Activated T-helper 1 cell treated with Interleukin-2 at 50 U/mL for 16 hours (primary cell): ENCODE measurements at places on chromosomes 12 and 14.

DNA sequence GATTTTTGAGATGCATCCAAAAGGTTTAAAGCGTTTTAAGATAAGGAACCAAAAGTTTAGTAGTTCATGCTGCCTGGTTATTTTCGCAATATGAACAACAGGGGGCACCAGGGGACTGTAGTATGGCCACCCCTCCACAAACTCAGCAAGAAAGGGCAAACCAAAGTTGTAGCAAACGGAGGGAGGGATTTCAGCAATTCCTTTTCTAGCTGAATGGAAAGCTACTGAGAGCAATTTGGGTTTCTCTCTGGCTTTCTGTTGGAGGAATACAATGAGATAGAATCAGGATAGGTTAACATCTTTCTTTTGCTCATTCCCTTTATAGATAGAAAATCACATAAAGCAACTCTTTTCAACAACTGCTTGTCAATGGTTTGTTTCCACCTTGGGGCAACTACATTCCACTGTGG lies 62.5 kb downstream of the DRAM1 start:
- peak; percentile 1 for DNase-seq

DNA sequence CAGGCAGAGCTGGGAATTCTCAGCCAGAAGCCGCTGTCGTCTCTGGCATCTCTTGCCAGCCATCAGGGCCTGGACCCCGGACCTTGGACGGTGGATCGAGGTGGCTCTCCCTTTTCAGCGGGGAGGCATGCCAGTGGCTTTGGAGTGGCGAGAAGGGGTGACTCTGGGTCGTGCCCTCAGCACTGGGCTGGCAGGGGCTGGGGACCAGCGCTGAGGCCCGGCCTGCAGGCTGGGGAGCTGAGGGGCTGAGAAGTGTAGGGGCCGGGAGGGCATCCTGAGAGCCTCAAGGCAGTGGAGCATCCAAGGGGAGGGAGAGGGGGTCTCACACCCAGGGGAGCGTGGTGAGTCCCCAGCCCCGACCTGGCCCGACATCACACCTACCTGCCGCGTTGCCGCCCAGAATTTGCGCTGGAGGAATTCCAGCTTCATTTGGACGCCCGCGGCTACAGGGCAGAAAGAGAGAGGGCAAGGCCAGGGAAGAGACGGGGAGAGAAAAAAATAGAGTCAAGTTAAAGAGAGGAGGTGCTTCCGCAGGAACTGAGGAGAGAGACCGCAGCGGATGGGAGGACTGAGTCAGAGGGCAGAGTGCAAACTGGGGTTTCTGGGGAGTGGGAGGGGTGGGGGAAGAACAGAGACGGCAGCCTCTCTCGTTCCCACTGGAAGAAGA lies 9.0 kb upstream of the LRTM2 start:
- DNase-seq: no peak

DNA sequence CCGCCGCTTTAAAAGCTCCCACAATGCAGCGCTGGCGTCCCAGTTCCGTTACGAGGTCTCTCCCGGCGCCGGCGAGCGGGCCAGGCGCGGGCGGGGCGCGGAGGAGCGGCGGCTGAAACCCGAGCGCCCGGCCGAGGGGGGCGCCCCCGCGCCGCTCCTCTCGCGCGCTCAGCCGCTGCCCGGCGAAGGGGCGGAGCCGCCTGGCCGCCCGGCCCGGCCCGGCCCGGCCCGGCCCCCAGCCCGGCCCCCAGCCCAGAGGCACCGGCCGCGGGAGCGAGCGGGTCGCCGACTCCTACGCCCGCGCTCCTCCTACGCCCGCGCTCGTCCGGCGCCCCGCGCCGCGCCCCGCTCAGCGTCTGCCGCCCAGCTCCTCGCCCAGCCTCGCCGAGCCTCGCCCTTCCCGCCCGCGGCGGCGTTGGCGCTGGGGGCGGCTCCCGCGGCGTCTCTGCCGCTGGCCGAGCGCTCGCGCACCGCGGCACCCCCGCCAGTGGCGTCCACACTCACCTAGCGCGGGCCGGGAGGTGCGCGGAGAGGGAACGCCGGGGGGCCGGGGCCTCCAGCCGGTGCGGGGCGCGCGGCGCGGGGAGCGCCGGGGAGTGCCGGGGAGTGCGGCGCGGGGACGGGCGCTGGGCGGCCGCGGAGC lies at the start of gene RASSF8:
Gene RASSF8, plus strand, starts transcription at position 255 of the 643 bp plus-strand sequence. CDS start 96,662 bp downstream, outside the sequence.
- no peak for DNase-seq

- DNase-seq: no peak
These were observed 30.7 kb downstream of the ADCY6 start for GRCh38 chr12:48758186-48758585.

GRCh38 chr14:47660158-47660557 lies 15.2 kb downstream of the MDGA2 start:
- DNase-seq: no peak

- no peak for DNase-seq
These were observed 28.1 kb upstream of the CD163L1 start for GRCh38 chr12:7472060-7472459.

- DNase-seq: no peak
These were observed 83.7 kb downstream of the HEATR5A start for GRCh38 chr14:31336646-31337045.

DNA sequence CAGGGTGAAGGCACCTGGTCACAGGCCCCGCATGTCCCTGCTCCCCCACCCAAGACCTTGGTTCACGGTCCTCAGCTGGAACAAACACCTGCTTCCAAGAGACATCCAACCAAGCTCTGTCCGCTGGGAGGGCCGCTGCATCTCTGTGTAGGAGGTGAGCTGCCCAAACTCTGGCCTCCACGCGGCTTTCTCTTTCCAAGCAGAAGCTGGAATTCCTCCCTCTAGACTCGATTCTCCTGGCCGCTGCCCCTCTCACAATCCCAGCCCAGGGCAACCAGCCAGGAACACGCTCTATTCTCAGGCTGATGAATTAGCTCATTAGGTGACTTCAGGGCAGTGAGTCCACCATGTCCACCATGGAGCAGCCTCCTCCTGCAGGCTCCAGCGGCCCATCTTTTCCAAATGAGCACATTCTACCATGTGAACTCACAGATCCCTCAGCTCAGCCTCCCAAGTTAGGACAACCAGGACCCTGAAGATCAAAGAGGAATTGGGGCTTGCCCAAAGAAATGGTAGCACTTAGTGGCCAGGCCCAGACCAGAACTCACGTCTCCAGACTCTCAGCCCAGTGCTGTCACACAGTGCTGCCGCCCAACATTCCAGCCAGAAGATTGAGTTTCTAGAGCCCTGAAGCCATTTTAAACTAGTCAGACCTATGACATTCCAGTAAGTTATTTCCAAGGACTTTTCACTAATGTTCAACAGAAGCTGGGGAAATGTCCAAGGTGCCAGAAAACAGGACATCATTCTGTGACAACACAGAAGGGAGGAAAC lies 146.6 kb downstream of the ANO2 start:
- DNase-seq: no peak

- no peak for DNase-seq
These were observed 259.7 kb downstream of the AACS start for GRCh38 chr12:125324861-125325490.

DNA sequence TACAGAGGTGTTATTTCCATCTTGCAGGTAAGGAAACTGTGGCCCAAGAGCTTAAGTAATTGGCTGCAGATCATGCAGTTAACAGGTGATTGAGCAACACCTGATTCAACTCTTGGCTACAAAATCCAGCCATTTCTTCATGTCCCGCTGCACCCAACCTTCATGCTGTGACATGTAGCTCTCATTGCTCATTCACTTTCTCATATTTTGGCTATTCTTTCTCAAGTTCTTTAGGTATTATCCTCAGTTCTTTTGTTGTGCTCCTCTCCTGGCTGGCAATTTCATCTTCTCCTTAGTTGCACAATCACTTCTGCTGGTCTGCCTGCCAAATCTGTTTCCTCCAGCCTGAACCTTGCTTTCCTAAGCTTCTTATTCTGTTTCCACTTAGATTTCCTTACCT lies 300.8 kb downstream of the SSPN start:
- DNase-seq: no peak

- DNase-seq: no peak
These were observed 22.9 kb upstream of the ARL1 start for GRCh38 chr12:101430456-101430855.

DNA sequence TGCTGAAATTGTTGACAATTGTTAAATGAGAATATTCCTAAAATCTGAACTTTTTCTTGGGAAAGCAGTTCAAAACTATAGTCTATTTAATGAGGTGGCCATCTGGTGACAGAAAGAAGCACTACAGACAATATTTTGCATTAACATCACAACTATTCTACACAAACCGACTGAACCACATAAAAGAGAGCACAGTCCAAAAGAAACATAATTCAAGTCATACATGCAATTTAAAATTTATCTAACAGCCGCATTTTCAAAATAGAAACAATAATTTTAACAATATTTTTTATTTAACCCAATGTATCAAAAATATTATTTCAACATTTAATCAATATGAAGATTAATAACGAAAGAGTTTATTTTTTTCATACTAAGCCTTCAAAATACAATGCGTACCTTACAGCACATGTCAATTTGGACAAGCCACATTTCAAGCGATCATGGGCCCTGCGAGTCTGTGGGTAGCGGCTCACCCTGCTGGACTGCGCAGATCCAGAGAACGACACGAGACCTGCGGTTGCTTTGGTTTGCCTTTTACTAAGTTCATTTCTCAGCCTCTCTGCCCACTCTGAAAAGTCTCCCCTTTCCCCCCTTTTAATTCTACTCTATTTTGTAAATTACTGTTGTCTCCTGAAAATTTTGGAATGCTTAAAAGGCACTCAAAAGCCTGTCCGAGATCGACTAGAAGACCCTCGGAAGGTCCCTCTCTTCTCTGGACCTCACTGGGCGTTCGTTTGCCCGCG lies 947 bp upstream of the LRRC9 start:
- DNase-seq: no peak

DNA sequence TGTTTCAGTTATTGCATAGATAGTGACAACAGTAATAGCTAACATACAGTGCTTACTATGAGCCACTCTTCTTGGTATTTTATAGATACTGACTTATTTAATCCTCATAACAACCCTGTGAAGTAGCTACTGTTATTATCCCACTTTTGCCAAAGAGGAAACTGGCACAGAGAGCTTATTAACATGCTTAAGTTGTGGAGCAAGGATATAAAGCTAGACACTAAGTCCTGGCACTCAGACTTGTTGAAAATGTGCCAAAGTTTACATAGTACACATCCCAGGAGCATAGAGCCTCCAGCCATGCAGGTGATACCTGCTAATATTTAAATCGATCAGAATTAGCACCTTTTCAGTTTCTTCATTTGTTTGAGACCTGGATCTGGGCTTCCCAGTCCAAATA lies 41.8 kb downstream of the VEZT start:
- DNase-seq: no peak

- DNase-seq: no peak
These were observed 15.8 kb downstream of the CYP46A1 start for GRCh38 chr14:99699861-99700260.

DNA sequence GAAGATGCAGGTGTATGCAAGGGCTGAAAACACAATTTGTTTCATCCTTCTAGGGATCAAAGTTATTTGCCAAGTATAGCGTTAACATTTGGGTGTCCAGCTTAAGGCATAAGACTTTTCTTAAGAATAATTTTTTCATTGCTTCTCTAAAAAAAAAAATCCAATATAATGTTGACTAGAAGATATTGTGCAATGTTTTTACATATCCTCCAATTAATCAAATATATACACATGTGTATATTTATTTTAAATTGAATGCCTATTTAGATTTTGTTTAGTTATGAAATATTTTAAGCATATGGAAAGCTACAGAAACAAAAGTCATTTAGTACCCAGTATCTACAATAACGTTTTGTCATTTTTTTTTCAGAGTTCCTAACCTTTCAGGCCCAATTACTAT lies 28.5 kb upstream of the KRR1 start:
- no peak for DNase-seq

- peak; percentile 63 for DNase-seq
These were observed 3.6 kb upstream of the P2RX2 start for GRCh38 chr12:132614861-132615578.

- DNase-seq: no peak
These were observed 1585.9 kb downstream of the AACS start for GRCh38 chr12:126651133-126651532.

DNA sequence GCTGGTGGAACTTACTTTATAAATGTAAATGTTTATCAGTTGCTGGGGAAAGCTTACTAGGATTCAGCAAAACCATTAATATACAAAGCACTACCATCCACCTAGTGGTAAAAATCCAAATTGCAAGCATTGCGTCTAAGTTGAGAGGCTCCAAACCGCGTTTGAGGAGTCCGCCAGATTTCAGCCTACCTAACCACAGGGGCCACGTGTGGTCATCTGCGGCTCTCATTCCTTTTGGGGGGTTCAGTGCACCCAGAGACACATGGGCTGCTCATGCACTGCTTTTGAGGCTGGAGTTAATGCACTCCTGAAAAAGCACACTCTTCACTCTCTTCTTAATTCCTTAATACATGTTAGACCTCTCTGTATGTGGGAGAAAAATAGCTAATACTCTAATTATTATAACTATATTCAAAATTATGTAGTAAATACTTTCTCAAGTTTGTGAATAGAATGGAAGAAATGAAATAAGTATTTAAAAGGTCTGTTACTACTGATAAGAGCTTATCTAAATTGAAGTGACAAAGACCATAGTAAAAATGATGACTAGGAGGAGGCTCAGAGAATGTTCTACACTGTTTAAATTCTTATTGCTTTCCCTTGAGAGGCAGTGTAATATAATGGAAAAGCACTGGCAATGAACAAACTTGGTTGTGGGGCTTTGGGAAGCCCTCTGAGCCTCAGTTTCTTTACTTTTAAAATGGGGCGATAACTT lies 41.4 kb upstream of the MANSC4 start:
- DNase-seq: no peak

DNA sequence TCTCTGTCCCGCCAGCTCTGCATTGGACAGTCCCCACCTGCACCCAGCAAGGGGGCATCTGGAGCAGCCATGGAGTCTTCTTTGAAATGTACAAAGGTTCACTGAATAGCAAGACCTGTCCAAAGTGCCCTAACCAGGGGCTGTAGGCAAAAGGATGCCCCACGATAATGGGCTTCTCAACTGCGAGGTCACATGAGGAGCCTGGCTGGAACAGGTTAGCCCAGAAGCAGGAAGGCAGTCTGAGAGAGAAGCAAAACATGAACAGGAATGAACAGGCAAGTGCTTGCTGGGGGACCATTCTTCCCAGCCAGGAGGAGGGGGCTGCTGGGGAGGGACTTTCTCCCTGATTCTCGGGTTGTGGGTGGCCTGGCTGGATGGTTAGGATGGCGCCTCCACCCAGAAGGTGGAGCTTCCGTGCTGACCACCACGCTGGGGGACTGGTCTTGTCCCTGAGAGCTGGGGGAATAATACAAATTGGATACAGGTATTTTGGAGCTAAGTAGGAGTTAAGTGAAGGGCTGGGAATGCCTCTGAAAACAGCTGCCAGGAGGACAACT lies 7.1 kb downstream of the KRT85 start:
- DNase-seq: no peak

GRCh38 chr14:22168092-22168955 lies 420.7 kb downstream of the DAD1 start:
- no peak for DNase-seq

GRCh38 chr12:13537623-13538022 lies 341.1 kb downstream of the EMP1 start:
- DNase-seq: no peak

GRCh38 chr12:5758347-5758746 lies 186.7 kb downstream of the ANO2 start:
- no peak for DNase-seq
